H1 (cell line): ENCODE measurements at places on chromosomes 16 and 17. TPM values are rescaled to one million over a fixed set of nuclear protein-coding genes. Genes with fewer than 3 reads are reported as not detected.
A peak's percentile ranks its signal among the peaks of the same experiment; 100 is the strongest.

- DNase-seq = no peak
These were observed 172.8 kb upstream of the ZNF267 start for GRCh38 chr16:31700530-31701388.

DNA sequence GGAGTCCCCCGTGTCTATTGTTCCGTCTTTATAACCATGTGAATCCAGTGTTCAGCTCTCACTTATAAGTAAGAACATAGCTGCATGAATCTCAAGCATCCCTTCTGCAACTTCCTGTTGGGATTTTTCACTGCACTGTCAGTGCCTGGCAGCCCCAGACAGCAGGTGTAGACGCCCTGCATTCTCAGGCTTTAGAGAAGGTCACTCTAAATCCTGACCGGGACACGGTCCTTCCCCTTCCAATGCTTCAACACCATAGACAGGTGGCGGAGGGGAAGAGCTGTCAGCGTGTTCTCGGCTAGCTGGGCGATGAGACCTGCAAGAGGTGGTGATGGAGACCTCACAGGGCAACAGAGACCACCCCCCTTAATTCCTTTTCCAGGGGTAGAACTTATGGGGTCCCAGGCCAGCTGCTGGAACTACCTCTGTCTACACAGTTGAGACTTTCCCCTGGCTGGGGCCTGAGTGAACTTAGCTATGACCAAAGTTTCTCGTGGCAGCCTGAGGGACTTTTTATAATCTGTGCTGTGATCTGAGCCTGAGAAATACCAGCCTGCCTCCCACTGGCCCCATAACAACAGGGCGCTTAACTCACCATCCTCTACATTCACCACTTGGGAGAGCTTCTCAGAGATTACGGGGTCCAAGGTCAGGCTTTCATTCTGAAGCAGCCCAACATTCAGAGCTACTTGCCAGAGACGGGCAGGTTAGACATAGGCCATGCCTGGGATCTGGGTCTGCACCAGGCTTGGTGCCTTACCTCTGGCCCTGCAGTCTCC, 143.2 kb upstream of the TNRC6C start:
- no peak for DNase-seq

- no peak for DNase-seq
These were observed 126.2 kb downstream of the FOXL1 start for GRCh38 chr16:86704516-86704915.

DNA sequence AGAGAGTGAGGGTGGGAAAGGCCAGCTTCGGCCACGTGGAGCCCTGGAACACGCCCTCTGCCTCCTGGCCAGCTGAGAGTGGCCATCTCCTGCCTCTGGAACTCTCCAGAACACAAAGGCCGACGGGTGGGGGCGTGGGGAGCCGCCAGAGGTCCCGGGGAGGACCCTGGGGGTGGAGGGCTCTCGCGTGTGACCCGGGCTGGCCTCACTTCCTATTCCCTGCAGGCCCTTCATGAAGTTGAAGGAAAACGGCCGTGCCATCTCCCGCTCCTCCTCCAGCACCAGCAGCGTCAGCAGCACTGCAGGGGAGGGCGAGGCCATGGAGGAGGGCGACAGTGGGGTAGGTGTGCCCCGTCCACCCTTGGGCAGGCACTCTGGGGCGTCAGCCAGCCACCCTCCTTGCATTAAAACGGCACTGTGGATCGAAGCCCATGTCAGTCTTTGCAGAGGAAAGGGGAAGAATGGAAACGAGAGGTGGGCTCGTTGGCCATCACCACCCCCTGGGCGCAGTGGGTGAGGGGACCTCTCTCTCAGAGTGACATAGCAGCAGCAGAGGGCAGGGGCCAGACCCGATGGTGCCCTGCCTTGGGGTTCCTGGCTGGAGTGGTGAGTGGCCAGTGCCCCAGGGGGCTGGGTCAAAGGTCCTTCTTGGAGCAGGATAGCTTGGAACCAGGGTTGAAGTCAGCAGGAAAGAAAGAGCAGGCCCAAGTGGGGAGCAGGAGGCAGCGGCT, 37.1 kb downstream of the OR1D5 start:
- DNase-seq = no peak

DNA sequence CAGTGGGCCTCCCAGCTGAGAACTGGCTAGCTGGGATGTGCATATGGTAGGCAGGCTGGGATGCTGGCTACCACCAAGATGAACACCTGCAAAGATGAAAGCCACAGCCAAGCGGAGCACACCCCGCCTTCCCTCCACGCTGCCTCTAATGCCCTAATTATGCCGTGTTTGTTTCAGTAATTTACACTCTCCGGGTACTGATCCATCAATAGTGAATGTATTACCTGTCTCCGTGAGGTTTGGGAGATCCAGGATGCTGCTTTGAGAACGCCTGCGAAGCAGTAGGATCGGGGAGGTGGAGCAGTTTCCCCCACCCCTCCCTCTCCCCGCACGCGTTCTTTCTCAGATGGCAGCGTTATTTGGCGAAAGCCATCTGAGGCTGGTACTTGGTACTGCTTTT, 28.9 kb upstream of the GSE1 start:
- no peak for DNase-seq

- peak; percentile 22 for DNase-seq
These were observed 44.9 kb upstream of the RBFOX3 start for GRCh38 chr17:79655672-79656290.

GRCh38 chr17:49071106-49071505, 61.5 kb upstream of the B4GALNT2 start:
- no peak for DNase-seq

- DNase-seq = no peak
These were observed at the start of gene KRTAP2-4 for GRCh38 chr17:41065829-41066624. KRTAP2-4 (minus strand) TSS chr17:41065879; CDS start chr17:41065845, 34 bp downstream.

- no peak for DNase-seq
These were observed 18.4 kb upstream of the GLIS2 start for GRCh38 chr16:4297480-4297879.

GRCh38 chr17:5042157-5043022, 7.2 kb upstream of the SLC52A1 start:
- DNase-seq = no peak

DNA sequence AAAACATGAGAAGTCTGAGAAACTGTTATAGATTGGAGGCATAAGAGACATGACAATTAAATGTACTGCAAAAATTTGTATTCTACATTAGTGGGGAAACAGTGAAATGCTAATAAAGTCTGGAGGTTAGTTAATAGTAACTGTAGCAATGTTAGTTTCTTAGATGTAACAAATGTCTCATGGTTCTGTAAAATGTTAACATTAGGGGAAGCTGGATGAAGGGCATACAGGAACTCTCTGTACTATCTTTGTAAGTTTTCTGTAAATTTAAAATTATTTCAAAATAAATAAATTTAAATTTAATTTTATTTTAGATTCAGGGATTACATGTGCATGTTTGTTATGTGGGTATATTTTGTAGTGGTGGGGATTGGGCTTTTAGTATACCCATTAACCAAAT, 70.0 kb upstream of the IRX6 start:
- no peak for DNase-seq

GRCh38 chr16:88456356-88457292, 3.5 kb downstream of the ZFPM1 start:
- DNase-seq = no peak

- DNase-seq = no peak
These were observed 190.2 kb upstream of the TNRC6C start for GRCh38 chr17:77768248-77768852.

DNA sequence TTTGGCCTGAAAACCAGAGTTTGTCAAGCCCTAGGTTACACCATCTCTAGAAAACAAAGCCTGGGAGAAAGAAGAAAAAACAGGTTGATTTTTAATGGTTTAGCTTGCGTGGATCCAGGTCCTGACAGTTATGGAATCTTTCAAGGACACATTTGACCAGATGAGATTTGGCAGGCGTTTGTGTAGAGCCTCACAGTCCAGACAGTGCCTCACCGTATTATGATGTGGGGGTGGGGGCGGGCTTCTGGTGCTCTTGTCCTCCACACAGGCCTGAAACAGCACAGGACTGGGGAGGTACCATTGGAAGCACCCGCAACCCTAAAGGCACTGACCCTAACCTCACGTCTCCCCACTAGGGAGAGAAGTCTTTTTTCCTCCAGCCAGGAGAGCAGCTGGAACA, 19.6 kb downstream of the MVP start:
- no peak for DNase-seq

GRCh38 chr17:4620531-4621101, 20.9 kb downstream of the ALOX15 start:
- no peak for DNase-seq

DNA sequence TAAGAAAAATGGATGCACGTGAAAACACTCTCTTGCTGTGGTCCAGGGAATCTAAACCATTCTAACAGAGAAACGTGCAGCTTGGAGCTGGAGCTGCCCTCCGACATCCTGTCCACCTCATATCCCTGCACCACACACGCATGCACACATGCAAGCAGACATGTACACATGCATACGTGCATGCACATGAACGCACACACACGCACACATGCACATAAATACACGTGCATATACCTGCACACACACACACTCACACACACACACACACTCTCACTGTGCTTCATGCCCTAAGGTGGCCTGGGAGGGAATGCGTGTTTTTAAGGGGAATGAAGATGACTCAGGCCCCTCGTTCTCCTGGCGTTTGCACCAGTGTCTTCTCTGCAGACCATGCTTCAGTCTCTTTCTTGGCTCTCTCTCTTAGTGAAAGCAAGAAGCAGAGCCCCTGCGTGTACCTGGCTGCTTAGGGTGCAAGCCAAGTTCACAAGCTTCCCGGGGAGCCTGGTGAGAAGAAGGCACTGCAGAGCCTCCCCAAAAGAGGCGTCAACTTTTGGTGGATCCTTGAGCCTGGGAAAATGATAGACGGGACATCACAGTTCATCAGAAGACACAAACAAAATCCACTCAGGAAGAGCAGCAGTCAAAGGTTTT, 72.8 kb downstream of the GOSR1 start:
- DNase-seq = no peak

GRCh38 chr17:42153919-42154742, 658 bp downstream of the RAB5C start:
- DNase-seq = no peak

DNA sequence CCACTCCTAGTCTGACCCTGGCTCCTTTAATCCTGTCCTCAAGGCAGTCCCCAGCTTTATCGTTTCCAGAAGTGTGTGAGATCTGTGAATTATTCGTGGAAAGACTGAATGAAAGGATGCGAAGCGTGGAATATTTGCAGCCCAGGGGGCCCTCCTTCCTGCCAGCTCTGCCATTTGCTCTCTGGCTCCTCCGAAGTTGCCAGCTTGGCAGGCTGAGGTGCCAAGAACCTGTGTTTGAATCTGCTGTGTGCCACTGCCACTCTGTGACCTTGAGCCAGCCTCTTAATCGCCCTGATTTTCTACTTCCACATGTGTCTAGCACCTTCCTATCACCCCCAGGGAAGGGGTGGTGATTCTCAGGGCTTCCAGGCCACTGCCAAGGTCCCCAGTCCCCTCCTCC, 10.8 kb downstream of the TBKBP1 start:
- no peak for DNase-seq

DNA sequence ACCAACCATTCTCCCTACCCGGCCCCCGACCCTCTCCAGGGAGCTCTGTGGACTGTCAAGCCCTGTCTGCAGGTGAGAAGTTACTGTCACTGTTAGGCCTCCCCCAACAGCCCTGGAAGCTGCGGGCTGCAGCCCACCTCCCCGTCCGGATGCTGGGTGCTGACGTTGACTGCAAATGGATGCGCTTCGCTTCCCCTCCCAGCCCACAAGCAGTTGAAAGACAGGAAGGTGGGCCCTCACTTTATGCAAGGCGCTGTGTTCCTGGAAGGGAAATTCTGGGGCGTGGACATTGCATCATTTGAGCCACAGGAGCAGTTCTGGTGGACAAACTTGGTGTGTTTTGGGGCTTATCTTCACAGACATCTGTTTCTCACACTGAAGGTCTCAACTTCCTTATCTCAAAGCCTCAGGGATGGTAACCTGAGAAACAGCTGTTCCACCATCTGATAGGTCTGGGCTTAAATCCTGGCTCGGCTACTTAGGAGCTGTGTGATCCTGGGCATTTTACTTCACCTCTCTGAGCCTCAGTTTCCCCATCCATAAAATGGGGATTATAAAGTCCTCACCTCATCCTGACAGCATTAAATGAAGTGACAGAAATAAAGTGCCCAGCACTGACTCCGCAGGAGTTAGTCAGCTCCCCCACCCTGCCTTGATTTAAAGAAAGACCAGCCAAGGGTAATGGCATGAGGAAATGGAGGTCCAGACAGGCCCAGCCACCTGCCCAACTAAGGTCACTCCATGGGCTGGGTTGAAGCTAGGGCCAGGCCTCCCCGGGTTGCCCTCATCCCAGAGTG, 4.6 kb upstream of the DRC7 start:
- no peak for DNase-seq

DNA sequence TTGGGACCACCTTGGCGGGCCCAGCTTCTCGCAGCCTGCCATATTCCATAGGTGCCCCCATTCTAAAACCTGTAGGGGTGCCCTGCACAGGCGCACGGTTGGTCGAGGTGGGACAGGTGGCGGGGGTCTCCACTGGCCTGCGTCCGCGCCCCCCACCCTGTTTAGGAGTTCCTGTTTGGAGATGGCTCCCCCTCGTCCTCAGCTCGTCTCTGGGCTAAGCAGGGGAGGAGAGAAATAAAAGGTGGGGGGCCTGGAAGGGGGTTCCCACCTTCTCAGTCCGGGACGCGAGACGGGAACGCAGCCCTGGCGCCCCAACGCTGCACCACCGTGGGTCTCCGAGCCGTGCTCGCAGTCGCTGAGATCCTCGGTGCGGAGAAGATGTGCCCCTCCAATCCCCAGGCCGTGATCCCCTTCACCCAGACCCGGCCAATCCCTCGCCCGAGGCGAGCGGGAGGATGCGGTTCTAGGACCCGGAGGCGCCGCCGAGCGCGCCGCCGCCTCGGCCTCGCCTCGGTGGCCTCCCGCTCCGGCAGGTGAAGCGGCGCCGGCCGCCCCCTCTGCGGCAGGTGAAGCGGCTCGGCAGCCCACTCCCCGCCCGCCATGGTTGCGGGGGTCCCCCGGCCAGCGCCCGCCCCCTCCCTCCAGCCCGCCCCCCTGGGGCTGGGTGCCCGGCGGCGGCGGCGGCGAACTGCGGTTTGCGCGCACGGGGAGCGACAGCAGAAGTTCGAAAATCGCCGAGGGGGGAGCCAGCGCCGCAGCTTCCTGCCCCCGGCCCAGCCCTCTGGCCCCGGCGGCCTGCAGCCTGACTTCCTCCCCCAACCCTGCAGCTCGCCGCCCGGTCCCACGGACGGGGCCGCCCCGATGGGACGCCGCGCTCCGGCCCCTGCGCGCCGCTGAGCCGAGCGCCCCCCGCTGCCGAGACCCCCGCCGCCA, at the start of gene FMNL1:
Gene FMNL1, plus strand, starts transcription at position 805 of the 933 bp plus-strand sequence. CDS start 240 bp downstream, outside the sequence.
- no peak for DNase-seq

DNA sequence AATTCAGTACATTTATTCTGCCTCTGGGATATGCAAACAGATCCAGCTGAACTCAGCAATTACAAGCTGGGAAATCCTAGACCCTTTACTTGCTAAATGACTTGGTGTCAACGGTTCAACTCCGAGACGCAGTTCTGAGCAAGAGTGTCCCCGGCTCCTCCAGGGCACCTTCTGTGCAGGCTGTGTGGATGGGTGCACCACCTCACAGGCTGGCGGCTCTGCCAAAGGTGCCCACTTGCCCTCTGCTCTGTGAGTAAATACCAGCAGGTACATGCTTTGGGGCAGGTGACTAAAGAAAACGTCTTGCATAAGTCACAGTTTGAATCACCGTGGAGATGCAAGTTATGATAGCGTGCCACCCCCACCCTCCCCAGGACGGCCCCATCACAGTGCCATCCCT, 23.3 kb downstream of the MAP1LC3B start:
- no peak for DNase-seq

- no peak for DNase-seq
These were observed 97.9 kb downstream of the MAP2K4 start for GRCh38 chr17:12118617-12119016.

The CFAP97D1 gene
- 0.07 TPM in 1 of 2 replicates, not detected in the other for total RNA-seq

The ERAL1 gene
- total RNA-seq = 67.8 and 77.1 TPM in 2 replicates

The JPH3 gene
- total RNA-seq = 28.3 and 28.4 TPM in 2 replicates

The CHTF18 gene
- 98.3 and 104 TPM in 2 replicates for total RNA-seq

The HID1 gene
- 13.8 and 15.1 TPM in 2 replicates for total RNA-seq

The GSG1L gene
- total RNA-seq = 0.71 and 0.90 TPM in 2 replicates

The GPR179 gene
- 0.07 and 0.13 TPM in 2 replicates for total RNA-seq

The GNAO1 gene
- total RNA-seq = 30.2 and 34.4 TPM in 2 replicates

The OR4D1 gene
- total RNA-seq = 0.32 and 0.33 TPM in 2 replicates
